ENCODE measurements at places on chromosomes 11 and 22.

DNA sequence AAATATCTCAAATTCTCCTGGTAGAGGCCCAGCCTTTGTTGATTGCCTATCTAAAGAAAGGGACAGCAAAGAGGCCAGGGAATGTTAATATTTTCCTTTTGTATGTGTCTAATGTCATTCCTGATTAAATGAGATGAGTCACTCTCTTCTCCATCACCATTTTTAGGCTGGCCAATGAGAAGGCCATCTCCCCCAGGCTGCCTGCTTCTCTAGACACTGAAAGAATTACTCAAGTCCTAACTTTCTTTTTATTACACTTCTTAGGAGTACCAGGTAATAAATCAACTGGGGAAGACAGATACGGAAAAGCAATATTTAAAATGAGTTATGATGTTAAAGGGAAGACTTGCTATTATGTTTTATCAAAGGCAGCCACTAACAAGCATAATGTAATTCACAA lies 259.2 kb upstream of the SORL1-AS1 start:
- no peak for DNase-seq

GRCh38 chr22:48490500-48491411 lies 1336.9 kb downstream of the BRD1 start:
- no peak for DNase-seq

DNA sequence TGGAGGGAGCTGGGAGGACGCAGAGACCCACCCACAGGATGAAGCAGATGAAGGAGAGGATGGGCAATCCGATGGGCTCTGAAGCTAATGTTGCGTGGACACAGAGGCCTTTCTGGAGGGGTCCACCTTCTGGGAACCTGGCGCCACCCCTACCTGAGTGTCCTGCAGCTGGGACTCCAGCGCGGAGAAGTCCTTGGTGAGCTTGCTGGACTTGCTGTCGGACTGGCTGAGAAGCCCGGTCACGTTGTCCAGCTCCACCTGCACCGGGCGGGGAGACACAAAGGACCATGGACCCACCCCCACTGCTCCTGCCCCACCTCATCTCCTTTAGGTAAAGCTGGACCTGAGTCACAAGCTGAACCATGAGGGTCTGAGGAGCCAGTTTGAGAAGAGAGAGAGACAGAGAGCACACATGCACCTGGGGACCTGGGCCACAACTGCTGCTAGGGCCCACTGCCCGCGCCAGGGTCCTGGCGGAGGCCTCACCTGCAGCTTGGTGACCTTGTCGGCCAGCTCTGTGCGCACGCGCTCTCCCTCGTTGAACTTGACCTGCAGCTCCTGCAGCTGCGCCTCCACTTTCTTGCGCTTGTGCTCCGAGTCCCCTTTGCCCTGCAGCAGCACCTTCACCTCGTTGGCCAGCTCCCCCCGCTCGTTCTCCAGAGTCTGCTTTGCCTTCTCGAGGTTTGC lies 40.8 kb downstream of the APOL1 start:
- DNase-seq: no peak

GRCh38 chr22:44338177-44338810 lies 25.5 kb upstream of the SHISAL1 start:
- DNase-seq: no peak

GRCh38 chr11:83031127-83031526 lies 40.6 kb downstream of the RAB30 start:
- DNase-seq: no peak

GRCh38 chr11:134393638-134394037 lies 18.4 kb downstream of the B3GAT1 start:
- no peak for DNase-seq

GRCh38 chr22:46735747-46736608 lies 2.1 kb downstream of the CERK start:
- DNase-seq: no peak

DNA sequence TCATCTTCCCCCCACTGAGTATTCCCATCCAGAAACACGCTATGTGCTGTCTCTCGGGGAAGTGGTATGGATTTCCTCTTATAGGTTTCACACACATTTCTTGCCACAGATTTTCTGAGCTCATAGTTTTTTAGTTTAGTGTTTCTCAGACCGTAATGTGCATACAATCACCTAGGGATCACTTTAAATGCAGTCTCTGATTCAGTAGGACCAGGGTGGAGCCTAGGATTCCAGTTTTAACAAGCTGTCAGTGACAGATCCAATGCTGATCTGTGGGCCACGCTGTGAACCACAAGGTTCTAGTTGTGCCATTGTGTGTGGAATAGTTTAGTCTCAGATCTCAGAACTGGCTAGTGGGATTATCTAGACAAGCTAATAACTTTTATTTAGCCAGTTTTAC lies 23.7 kb upstream of the CXCR5 start:
- no peak for DNase-seq
